ENCODE measurements at places on chromosomes 13 and 19.

GRCh38 chr13:46232281-46232680 lies 20.6 kb downstream of the LRRC63 start:
- DNase-seq: no peak

DNA sequence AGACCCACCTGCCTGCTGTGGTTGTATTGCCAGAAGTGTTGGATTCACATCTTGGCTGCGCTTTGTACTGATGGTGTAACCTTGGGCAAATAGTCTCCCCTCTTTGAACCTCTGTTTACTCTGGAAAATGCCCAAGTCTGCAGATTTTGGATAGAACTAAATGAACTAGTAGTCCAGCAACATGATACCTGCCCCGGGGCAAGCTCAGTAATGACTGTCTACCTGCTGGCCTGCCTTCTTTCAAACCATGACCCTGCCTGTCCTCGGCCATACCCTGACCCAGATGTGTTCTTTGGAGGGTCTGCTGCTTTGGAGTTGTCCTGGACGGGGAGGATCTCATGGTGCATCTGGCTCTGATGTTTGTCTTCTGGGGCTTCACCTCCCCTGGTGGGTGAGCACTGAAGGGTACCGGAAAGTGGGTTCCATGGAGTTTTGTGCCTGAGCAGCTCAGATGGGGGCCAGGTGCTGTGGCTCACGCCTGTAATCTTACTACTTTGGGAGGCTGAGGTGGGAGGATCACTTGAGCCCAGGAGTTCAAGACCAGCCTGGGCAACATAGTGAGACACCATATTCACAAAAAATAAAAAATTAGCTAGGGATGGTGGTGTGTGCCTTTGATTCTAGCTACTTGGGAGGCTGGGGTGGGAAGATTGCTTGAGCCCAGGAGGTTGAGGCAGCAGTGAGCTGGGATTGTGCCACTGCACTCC lies 59.5 kb downstream of the TNFRSF19 start:
- DNase-seq: no peak

DNA sequence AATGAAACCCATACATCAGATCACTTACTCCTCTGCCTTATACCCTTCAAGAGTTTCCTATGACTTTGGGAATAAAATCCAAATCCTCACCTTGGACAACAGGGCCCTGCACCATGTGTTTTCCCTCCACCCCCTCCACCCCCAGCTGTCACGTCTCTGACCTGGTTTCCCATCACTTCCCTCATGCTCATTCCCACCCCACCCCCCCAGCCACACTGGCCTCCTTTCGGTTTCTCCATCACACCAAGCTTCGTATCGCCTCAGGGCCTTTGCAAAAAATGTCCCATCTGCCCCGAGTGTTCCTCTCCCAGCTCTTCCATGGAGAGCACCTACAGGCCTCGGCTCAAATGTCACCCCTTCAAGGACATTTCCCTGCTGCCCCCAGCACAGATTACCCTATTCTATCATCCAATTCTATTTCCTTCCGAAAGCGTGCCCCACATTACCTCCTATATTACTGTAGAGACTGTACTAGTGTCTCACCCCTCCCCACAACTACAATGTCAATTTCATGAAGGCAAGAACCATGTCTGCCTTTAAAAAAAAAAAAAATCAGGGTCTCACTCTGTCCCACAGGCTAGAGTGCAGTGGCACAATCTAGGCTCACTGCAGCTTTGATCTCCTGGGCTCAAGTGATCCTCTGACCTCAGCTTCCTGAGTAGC lies 16.8 kb upstream of the FFAR2 start:
- DNase-seq: no peak

- no peak for DNase-seq
Measured at GRCh38 chr13:77016251-77016812, 10.6 kb downstream of the FBXL3 start.

- no peak for DNase-seq
Measured at GRCh38 chr19:41398050-41398418, 416 bp downstream of the BCKDHA start.

Measured in CD4-positive, alpha-beta T cell treated with Interleukin-10 for 1 hour (primary cell).